Cardiac ventricle fibroblast (primary cell): ENCODE measurements at places on chromosomes 5 and 9. TPM values are rescaled to one million over a fixed set of nuclear protein-coding genes. Genes with fewer than 3 reads are reported as not detected.

The OR1Q1 gene
- not detected in 2 replicates for total RNA-seq

The SERF1A gene
- 5.5 and 20.0 TPM in 2 replicates for total RNA-seq

The F2RL1 gene
- total RNA-seq, result 16.7 and 30.1 TPM in 2 replicates

The TEX48 gene
- not detected in 2 replicates for total RNA-seq

The RLN1 gene
- not detected in 2 replicates for total RNA-seq

The VCP gene
- total RNA-seq, result 189 and 191 TPM in 2 replicates

The GRIA1 gene
- total RNA-seq, result not detected in 2 replicates

The CORO2A gene
- total RNA-seq, result 0.19 and 0.44 TPM in 2 replicates
